ENCODE measurements at places on chromosomes 5 and 9.

GRCh38 chr9:636931-637591 lies 204.4 kb upstream of the DMRT1 start:
- no peak for DNase-seq

GRCh38 chr5:88667496-88668201 lies 215.3 kb downstream of the MEF2C start:
- DNase-seq = no peak

DNA sequence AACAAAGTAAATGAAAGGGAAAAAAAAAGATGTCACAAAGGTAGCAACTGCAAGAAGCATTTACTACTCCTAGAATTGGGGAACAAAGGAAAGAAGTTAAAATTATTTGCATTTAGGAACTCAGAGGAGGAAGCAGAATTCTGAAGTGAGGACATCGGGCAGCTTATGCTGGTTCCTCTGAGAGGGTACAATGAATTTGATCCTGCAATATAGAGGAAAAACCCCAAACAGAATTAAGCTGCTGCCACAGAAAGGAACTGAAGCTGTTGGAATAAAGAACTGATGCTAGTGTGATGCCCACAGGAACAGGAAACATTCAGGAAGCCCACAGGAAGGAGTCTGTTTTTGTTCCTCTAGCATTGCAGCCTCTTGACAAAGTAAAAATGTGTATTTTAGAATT lies 22.3 kb upstream of the TBCA start:
- no peak for DNase-seq

GRCh38 chr5:1331861-1332405 lies 13.0 kb downstream of the CLPTM1L start:
- DNase-seq = no peak

GRCh38 chr5:10469253-10470050 lies 27.8 kb downstream of the ROPN1L start:
- no peak for DNase-seq

DNA sequence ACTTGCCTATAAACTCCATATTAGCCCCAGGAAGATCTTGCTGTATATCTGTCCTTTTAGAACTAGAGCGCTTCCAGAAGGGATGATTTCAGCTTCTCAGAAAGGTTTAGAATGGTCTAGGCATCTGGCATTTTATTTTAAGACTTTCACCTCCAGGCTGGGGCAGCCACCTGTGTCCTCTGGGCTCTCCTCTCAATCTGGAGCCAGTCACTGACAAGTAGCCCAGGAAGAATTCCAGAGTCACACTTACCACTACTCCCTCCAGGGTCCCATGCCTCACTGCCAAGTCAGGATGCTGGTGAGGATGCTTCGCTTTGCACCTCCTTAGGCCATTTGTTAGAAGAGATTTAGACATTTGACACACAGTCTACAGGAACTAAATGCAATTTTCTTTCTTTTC lies 20.8 kb downstream of the B4GALT1 start:
- no peak for DNase-seq

GRCh38 chr5:79687889-79688288 lies 1.7 kb upstream of the CMYA5 start:
- no peak for DNase-seq

GRCh38 chr9:10858817-10859216 lies 246.0 kb upstream of the PTPRD start:
- no peak for DNase-seq

GRCh38 chr5:132180134-132180745 lies 47.4 kb downstream of the P4HA2 start:
- DNase-seq = no peak

DNA sequence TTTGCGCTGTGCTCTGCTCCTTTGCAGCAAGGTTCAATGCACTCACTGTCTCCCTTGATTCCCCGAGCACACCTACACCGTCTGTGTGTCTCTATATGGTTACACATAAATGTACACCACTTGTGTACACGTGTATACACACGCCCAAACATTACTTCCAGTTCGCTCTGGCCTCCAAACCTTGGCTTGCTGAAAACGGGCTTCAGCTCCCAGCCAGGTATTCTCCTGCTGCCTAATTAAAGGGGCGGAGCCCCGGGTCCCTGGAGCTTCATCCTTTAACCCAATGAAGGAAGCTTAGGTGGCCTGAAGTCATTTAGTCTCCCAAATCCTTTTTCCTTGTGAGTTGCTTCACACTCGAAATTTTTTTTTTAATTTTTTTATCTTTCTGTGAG lies 4.6 kb downstream of the ISL1 start:
- no peak for DNase-seq

DNA sequence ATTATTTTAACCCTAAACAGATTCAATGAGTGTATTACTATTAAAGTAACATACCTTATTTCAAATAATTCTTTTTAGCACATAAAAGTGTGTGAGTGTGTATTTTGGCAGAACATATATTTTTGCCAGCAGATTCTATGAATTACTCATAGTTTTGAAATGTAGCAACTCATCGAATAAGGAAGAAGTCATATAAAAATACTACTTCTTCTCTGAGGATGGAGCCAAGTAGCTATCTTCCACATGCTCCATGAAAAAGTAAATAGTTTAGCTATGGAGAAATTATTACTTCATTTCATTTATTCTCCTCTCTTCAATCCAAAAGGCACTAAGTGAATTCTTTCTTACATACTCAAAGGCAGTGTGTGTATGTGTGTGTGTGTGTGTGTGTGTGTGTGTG lies 1090.4 kb upstream of the CDH6 start:
- no peak for DNase-seq

GRCh38 chr5:72387985-72388384 lies 67.8 kb downstream of the PTCD2 start:
- DNase-seq = no peak

- no peak for DNase-seq
Observed at GRCh38 chr5:132260714-132261551, 3.4 kb downstream of the PDLIM4 start.

- DNase-seq = no peak
Observed at GRCh38 chr5:16291474-16291873, 111.9 kb upstream of the MARCHF11 start.

DNA sequence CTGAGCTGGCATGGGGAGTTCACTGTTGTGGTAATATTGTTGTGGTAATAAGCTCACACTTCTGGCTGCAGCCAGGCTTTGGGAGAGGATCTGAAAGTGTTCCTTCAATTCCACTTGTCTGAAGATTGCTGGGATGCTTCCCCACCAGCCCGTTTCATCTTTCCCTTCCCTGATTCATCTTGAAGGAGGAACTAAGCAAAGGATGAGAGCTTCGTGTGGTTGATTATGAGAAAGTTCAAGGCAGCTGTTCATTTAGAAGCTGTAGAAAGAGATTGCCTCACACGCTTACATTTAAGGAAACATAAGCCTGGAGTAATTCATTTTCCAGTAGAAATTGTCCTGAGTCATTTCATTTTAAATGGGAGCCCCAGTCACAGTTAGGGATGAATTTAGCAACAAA lies 122.4 kb upstream of the GAS1 start:
- DNase-seq = no peak

GRCh38 chr5:158373608-158374395 lies 514.9 kb upstream of the CLINT1 start:
- DNase-seq = no peak

DNA sequence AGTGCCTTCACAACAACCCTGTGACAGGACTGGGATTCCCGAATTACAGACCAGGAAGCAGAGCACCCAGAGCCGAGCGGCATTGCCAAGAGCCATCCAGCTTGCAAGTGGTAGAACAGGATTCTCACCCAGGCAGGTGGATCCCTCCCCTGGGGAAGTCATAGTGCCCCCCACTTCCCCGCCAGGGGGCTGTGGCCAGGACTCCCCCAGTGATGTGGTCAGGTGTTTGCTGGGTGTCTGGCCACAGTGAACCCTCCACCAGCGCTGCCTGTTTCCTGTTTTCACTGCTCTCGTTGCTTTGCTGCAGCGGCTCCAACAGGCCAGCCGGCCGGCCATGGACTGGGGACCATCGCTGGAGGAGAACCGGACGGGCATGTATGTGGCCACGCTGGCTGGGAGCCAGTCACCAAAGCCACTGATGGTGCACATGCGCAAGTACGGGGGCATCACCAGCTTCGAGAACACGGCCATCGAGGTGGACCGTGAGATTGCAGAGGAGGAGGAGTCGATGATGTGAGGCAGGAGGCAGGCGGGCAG lies 19.3 kb downstream of the SLC6A7 start:
- DNase-seq = no peak

DNA sequence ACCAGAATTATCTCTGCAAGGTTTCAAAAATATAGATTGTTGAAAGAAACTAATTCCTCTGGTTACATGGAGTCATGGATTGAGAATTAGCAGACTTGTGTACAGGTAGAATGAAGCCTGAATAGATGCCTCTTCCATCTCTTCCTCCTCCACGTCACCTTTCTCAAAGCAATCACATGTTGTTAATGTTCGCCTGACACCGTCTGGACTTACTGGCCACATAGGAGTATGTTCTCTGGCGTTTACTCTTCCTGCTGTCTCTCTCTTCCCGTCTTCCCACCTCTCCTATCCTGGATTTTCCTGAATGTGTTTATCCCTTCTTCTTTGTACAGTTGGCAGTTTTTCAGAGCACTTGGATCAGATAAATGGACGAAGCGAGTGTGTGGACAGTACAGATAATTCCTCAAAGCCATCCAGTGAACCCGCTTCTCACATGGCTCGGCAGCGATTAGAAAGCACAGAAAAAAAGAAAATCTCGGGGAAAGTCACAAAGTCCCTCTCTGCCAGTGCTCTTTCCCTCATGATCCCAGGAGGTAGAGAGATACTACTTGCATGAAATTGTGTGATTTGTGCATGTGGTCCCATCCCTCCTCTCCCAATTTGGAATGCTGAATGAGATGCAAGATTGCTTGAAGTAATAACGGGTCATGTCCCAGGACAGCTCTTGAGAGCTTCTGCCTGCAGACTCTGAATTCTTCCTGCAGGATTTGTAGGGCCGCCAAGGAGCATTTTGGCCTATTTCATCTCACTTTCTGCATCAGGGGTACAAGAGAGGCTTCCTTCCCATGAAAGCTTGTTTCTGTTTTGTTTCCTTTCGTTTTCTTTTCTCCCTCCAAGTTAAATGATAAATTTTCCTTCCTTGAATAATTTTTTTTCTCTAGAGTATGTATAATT lies 47.3 kb downstream of the CD180 start:
- no peak for DNase-seq

- no peak for DNase-seq
Observed at GRCh38 chr5:91129748-91130147, 253.4 kb downstream of the ARRDC3 start.

DNA sequence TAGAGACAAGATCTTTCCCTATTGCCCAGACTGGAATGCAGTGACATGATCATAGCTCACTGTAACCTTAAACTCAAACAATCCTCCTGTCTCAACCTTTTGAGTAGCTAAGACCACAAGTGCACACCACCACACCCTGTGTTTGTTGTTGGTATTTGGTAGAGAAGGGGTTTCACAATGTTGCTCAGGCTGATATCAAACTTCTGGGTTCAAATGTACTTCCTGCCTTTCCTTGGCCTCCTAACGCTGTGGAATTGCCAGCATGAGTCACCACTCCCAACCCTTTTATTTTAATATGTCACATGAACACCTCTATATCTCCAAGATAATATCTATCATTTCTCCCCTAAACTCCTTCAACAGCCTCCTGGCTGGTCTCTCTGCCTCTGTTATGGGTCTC lies 719.0 kb downstream of the PTPRD start:
- no peak for DNase-seq

GRCh38 chr9:120933310-120934055 lies 6.9 kb upstream of the TRAF1 start:
- no peak for DNase-seq

- DNase-seq = no peak
Observed at GRCh38 chr9:106896695-106897094, 33.7 kb downstream of the ZNF462 start.

DNA sequence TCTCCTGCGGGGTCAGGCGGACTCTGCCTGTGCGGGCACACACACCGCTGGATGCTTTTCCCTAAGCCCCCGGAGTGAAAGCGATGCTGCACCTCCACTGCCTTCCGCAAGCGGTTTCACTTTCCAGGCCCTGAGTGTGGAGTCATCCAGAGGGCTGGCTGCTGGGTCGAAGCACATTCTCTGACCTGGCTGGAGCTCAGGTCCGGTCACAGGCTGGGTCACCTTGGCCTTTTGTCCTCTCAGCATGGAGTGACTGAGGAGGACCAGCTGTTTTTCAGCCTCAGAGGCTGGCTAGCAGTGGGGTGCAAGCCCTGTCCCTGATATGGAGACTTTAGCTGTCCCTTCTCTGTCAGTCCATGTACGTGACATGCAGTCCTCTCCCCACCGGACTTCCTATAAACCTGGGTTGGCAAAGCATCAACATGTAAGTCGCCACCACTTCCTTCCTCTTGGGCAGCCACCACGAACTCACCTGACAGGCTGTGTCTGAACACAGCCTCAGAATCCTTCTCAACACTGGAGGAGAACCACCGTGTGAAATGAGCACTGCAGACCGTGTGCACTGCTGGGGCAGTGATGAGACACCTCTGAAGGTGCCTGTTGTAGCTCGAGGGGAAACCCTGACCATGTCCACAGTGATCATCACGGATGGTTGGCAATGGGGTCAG lies 51.3 kb downstream of the GADD45G start:
- DNase-seq = no peak

DNA sequence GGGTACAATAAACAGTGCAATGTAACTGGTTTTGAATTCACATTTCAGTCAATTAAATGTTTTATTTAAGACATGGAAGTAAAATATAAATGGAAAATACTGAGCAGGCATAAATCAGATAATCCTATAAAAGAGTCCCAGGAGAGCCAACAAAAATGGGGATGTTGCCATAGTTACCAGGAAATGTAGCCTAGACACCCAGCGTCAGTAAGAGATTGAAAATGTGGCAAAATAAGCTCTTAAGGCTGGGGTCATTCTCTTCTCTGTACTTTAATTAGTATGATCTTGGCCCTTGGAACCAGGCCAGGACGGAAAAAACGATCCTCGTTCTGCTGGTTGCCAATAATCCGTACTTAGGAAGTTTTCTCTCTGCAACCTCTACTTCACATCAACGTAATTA lies 18.9 kb upstream of the RASEF start:
- DNase-seq = no peak

- DNase-seq = no peak
Observed at GRCh38 chr9:95104980-95105379, 212.5 kb downstream of the FANCC start.

DNA sequence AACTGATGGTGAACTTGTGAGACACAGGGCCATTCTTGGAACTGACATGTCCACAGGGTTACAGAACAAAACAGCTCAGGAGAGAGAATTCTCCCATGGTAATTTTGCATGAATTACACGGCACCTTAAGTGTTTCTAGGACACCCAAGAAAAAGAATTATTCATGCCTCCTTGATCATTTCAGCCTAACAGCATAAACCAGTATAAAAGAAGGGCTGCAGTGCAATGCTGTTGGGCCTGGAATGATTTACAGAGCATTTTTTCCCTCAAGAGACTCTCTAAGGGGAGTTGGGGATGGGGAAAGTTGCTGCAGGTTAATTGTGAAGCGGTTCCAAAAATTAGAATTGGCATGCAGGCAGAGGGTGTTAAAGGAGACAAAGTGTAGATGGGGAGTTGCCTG lies 136.4 kb upstream of the FBXL7 start:
- no peak for DNase-seq

DNA sequence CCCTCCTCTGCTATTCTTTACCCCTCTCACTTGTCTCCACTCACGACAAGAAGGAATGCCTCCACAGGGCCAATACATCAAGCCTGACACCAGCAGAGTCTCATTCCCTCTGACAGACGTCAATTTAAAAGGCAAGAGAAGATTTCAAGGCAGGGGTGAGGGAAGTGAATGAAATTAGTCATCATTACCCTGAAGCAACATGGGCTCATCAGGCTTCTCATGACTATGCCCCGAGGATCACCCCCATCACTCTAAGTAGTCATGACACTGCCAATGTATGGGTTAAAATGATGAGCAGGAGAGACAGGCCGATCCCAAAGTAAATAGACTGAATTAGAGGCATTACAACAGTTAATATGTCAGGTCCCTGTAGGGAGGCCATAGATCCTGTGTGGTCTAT lies 504.4 kb downstream of the TLE4 start:
- no peak for DNase-seq
